ENCODE measurements at places on chromosomes 16 and 17.

- no peak for DNase-seq
These were observed 6.3 kb upstream of the PRKCB start for GRCh38 chr16:23829454-23829853.

- DNase-seq: no peak
These were observed 655 bp upstream of the MTHFSD start for GRCh38 chr16:86555704-86556075.

DNA sequence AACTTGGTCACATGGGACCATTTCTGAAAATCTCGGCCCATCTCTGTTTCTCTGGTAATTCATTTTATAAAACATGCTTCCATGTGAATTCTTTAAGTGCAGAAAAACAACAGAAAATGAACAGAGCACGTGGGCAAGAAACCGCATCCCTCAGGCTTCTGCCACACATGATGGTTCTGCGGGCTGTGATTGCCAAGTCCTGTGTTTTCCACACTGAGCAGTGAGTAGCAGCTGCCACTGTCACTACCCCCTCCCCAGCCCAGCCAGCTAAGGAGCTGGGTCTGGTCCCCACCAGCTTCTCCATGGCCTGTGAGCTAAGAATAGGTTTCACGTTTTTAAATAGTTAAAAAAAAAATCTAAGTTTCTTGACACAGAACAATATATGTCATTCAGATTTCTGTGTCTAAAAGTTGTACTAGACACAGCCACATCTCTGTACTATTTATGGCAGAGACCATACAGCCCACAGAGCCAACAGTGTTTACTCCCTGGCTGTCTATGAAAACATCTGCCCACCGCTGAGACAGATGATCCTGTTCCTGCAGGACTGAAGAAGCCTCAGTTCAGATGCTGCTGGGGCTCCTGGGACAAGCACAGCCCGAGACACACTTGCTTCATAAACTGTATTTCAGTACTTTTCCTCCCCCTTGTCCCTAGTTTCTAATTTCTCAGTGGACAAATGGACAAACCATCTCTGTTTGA, 41.5 kb downstream of the USP22 start:
- no peak for DNase-seq

DNA sequence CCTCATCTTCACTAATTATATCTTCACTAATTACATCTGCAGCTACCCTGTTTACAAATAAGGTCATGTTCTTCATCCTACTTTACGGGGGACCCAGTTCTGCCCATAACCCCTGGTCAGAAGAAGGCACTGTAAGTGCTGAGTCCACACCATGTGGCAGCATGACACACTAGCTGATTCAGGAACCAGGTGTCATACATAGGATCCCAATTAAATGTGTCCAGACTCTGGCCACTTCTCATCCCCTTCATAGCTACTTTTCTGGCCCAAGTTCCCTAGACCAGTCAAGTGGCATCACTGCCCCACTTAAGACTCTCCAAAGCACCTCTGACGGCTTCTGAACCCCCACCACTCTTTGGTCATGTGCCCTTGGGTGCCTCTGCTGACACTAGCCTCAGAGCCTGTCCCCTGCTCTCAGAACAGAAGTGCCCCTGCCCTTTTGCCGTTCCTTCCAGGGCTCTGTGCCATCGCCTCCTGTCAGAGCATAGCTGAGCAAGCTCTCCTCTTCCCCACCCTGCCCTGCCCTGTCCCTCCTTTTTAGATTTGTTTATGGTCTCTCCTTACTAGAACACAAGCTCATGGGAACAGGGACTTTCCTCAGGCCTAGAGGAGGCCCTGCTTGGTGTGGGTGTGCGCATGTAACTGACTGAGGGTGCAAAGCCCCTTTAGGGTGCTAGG, 61.1 kb downstream of the B9D1 start:
- no peak for DNase-seq

DNA sequence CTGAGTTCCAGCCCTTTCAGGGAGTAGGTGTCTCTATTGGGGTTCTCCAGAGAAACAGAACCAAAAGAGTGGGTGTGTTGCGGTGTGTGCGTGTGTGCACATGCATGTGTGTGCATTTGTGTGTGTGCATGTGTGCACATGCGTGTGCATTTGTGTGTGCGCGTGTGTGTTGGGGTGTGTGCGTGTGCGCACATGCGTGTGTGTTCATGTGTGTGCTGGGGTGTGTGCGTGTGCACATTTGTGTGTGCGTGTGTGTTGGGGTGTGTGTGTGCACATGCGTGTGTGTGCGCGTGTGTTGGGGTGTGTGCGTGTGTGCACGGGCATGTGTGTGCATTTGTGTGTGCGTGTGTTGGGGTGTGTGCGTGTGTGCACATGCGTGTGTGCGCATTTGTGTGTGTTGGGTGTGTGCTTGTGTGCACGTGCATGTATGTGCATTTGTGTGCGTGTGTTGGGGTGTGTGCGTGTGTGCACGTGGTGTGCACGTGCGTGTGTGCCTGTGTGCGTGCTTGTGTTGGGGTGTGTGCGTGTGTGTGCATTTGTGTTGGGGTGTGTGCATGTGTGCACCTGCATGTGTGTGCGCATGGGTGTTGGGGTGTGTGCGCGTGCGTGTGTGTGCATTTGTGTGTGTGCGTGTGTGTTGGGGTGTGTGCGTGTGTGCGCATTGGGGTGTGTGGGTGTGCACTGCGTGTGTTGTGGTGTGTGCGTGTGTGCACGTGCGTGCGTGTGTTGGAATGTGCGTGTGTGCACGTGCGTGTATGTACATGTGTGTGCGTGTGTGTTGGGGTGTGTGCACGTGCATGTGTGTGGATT, 38.4 kb upstream of the JPH3 start:
- DNase-seq: no peak

- DNase-seq: no peak
These were observed 3.6 kb downstream of the FOXN1 start for GRCh38 chr17:28509789-28510188.

DNA sequence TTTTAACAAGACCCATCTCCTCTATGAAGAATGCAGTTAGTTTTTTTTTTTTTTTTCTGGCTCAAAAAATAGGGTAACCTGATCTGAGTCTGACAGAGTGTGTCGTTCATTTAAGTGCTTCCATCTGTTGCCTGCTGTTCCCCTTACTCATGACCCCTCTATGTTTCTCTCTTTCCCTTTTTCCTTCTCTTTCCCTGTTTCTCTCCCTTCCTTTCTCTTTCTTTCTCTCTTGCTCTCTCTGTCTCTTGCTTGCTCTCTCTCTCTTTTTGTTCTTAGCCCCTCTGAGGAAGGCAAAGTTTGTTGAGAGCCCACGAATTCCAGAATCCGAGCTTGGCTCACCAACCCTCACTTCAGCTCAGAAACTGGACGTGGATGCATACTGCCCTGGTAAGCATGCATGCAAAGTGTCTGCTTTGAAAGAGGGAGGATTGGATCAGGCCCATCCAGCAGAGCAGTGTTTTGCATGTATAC, 185.0 kb downstream of the TANC2 start:
- no peak for DNase-seq

GRCh38 chr17:16997514-16998429, 25.9 kb upstream of the TNFRSF13B start:
- DNase-seq: no peak

DNA sequence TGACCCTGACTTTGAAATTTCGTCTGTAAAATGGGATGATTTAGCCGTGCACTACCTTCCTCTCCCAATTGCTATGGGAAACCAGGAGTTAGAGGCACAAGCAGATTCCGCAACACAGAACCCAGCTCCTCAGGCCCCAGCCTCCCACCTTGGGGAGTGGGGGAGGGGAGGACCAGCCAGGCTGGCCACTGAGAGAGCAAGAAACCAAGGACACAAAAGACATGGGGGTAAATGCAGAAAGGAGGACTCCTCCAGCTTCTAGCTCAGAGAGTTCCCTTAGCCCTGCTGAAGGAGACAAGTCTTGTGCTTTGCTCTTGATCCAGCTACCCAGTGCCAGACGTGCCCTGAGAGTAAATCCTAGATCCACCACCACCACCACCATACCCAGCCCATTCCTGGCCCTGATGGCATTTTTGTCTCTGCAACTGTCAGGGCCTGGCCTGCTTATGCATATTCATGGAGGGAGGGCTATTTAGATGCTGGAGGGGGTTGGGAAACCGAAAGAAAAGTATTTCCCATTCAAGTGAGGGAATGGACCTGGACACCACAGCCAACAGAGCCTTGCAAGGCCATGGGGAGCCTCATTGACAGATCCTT, 25.9 kb downstream of the PITPNM3 start:
- no peak for DNase-seq

GRCh38 chr17:72635034-72635635, 457.4 kb downstream of the SLC39A11 start:
- DNase-seq: no peak

GRCh38 chr17:70041540-70041939, 33.5 kb upstream of the KCNJ16 start:
- no peak for DNase-seq

DNA sequence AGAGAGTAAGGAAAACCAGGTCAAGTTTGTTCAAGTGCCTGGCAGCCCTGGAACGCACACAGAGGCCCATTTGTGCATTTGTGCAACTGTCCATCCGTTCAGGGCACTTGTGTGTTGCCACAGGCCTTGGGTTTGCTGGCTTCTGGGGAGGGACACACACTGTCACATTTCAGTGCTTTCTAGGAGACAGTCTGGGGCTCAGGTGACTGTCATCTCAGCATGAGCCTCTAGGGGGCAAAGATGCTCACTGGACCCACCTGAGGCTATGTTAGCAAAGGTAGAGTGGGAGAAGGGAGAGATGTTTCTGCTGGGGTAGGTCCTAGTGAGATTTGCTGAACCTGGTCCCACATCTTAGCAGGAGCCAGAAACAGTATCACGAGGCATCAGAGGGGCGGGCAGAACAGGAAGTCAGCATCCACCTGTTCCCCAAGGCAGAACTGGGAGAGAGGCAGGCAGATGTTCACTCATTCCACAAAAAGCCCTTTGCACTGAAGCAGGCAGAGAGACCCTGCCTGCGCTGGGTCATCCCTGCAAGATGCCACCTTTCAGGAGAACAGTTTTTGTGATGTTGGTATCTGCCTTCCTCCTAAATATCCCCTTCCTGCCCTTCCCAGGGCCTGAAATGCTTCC, 48.5 kb downstream of the RAI1 start:
- no peak for DNase-seq

- DNase-seq: no peak
These were observed 1.5 kb upstream of the GFAP start for GRCh38 chr17:44916781-44917241.

GRCh38 chr17:40219594-40220338, 662 bp downstream of the WIPF2 start:
- DNase-seq: peak; percentile 68

DNA sequence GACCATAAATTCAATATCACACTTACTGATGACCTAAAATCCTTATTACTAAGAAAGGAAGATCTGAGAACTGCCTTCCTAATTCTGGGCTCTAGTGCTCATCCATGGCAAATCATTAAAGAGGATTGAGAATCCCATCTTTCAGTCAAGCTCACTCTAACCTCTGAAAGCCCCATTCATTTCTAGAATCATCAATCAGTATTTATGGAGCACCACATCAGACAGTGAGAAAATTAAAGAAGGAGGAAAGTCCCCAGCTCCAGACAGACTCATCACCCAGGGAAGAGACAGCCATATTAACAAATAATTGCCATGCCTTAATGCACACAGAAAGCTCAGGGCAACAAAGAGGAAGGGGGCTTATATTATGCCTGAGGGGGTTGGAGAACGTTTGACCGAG, 256.1 kb upstream of the SOX9 start:
- no peak for DNase-seq
